ENCODE measurements at places on chromosomes 5 and 9.
A peak's percentile ranks its signal among the peaks of the same experiment; 100 is the strongest.

- DNase-seq, result peak; percentile 24
Observed at GRCh38 chr5:79512471-79513307, 1.2 kb downstream of the HOMER1 start.

GRCh38 chr5:178423431-178423830 lies 166.8 kb downstream of the COL23A1 start:
- no peak for DNase-seq

DNA sequence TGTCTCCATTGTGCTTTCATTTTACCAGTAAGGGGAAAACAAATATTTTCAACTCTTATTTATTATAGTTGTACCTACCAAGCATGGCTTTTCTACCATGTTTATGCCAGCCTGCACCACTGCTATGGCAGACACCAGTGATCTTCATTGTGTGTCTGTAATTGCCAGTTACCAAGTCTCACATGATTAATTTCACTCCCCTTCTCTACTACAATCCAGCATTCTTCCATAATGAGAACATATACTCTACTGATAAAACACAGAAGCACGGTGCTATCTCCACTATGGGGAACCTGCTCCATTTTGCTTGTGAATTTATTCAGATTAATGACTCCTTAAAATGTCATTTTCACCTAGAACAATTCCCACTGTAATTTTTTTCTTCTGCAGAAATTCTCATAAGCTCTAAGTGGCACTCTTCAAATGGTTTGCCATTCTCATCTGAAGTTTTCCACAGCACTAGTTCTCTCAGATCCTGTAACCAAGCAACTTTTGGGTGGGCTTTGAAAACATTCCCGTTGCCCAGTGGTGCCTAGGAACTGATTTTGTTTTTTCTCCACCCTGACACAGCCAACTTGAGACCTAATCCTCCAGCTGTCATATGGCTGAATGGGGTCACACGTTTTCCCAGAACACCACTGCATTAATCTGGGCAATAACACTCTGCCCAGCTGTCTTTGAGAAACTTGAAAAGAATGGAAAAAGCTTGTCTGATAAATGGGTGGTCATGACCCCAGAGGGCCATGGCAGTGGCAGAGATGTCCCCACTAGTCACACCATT lies 222.7 kb upstream of the RASEF start:
- DNase-seq, result no peak

DNA sequence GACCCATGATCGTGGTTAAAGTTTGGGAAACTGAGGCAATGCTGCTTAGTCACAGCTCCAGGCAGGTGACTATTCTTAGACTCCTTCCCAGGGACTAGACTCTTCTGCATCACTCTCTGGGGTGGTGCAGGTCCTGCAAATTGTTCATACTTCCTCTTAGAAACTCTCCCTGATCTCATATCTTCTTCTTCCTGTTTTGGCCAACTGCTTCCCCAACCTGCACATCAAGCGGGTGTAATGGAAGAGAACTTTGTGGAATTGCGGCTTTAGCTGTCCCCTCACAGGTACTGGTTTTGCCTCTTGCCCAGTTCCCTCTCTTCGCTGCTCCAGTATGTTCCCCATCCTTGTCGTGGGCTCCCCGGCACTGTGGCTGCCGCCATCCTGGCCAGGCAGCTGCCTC lies 111.5 kb upstream of the CTSL start:
- DNase-seq, result no peak

DNA sequence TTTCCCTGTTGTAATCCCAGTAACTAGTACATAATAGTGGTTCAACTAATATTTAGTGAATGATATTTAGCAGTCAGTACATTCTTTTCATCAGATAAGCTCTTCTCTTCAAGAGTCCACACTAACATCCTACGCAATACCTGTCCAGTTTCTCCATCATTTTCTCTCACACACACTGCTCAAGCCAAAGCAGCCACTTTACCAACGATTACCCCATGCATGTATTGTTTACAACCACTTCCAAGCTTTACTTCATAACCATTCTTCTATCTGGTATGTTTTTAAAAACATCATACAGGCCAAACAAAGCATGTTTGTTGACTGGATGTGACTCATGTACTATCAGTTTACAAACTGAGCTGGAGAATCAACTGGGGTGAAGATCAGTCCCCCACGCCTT lies 7.3 kb downstream of the UBTD2 start:
- peak; percentile 64 for DNase-seq

GRCh38 chr5:108625654-108626053 lies 122.0 kb upstream of the FER start:
- DNase-seq, result no peak

Data from iris pigment epithelial cell (primary cell).